AG09319 (cell line): ENCODE measurements at places on chromosomes 6 and 20.

- DNase-seq: no peak
Observed at GRCh38 chr6:25085756-25086155, 150.0 kb upstream of the RIPOR2 start.

DNA sequence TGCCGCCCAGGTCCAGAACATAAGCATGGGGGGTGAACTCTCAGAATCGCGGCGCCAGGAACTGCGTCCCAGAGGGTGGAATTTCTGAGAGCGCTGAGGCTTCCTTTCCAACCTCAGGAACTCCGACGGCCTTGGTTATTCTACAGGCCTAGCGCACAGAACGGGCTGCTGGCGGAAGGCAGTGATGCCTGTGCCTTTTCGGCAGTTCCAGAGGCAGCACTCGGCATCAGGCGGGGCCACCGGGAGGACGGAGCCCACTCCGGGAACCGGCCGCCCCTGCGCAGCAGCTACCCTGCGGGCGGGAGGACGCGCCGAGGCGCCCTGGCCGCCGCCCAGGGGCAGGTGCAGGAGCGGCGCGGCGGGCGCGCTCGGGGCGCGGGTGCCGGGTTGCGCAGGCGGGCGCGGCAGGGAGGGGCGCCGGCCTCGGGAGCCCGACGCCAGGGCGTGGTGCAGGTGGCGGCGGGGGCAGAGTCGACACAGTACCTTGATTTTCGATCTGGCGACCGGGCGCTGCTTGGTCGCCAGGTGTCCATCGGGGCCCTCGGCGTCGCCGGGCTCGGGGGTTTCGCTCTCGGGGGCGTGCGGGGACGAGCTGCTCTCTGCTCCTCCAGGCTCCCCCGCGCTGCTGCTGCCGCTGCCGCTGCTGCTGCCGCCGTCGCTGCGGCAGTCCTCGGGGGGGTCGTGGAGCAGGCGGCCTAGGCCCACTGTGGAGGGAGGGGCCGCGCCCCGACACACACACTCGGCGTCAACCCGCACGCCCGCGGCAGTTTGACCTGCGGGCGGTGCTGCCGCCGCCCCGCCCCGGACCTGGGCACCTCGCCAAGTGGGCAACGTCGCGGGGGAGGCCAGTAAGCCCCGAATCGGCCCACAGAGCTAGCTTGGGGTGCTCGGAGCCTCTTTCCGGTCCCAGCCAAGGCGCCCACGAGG, 1.3 kb downstream of the OVOL2 start:
- DNase-seq: no peak

GRCh38 chr6:105459864-105460263, 57.0 kb upstream of the PREP start:
- no peak for DNase-seq

GRCh38 chr6:1972962-1973361, 272.4 kb downstream of the GMDS start:
- no peak for DNase-seq

DNA sequence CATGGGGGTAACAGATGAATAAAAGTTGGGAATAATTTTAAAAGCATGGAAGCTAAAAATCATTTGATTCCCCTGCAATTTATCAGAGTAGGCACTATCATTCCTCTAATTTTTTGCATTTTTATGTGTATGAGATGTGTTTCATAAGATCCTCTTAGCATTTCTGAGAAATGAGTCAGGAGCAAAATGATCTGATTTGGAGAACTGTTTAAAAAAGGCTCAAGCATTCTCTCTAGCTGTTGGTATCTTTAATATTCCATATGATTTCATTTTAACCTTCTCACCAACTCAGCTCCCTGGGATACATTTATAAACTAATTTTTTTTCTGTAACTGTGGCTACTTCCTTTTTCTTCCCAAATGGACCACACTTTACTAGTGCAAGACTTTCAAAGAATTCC, 60.9 kb downstream of the MCHR2 start:
- DNase-seq: peak; percentile 10

- DNase-seq: no peak
Observed at GRCh38 chr20:10590950-10591671, 82.7 kb downstream of the JAG1 start.

- DNase-seq: no peak
Observed at GRCh38 chr6:95819939-95820338, 195.8 kb upstream of the FUT9 start.

- peak; percentile 70 for DNase-seq
Observed at GRCh38 chr20:50320901-50321796, 130.5 kb downstream of the CEBPB start.

- no peak for DNase-seq
Observed at GRCh38 chr6:13810688-13811446, 3.5 kb downstream of the MCUR1 start.

DNA sequence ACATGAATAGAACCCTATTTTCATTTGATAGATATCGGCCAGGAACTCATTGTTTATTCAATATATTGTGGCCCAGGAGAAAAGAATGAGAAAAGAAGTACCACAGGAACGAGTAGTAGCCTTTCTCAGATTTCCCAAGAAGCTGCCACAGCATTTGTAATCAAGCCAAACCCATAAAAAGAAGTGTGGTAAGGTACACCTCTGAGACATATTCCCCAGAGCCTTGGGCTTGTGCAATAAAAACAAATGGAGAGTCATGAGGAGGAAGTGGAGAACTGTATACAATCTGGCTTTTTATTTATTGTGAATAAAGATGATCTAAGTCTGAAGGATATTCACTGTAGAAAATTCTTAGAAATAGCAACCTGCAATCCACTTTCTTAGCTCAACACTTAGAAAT, 36.7 kb downstream of the KIF6 start:
- peak; percentile 44 for DNase-seq
